GM12892 (cell line): ENCODE measurements at places on chromosomes 1 and 21.

- no peak for DNase-seq
Observed at GRCh38 chr1:29125237-29125641, 1.5 kb upstream of the TMEM200B start.

DNA sequence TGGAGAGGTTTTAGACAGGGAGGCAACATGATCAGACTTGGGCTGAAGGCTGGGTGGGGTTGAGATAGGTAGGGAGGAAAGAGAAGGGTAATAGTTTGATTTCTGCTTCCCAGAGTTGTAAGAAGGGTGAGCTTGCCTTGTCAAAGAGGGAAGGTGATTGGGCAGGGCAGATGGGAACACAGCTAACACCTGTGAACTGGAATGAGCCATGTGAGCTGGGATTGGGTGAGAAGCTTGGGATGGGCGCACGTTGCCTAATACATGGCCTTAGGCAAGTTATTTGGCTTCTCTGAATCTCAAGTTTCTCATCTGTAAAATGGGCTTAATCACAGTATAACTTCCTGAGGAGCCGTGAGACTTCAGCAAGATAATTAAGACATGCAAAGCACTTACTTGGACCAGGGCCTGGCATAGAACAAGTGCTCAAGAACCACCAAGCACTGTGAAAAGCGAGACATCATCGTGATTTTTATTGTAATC is 33.8 kb upstream of the ID3 start:
- no peak for DNase-seq

GRCh38 chr1:1284221-1285101 is 4.2 kb downstream of the SCNN1D start:
- DNase-seq, result no peak

DNA sequence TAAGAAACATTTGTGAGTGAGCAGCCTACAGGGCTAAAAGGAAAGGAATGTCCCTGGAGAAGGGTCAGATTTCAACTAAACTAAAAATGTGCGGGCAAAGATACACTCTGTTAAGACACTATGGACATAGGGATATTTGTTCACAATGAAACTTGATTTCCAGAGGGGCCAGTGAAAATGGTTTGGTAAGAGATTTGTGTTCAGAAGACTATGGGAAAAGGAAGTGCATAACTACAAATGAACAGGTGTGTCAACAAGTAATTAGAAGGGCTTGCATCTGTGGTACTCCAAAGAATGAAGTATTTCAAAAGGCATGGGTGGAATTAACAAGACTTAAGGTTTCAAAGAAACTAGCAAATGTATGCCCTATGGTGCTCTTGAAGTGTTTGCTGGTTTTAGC is 60.4 kb downstream of the NME7 start:
- DNase-seq, result no peak

- no peak for DNase-seq
Observed at GRCh38 chr1:200121421-200121820, 93.9 kb downstream of the NR5A2 start.

GRCh38 chr1:11280719-11281376 is 7.8 kb downstream of the UBIAD1 start:
- no peak for DNase-seq
